Right cardiac atrium (tissue), 5 donors: ENCODE measurements at places on chromosomes 1 and 21.

GRCh38 chr1:226149806-226150205, 36.7 kb downstream of the ACBD3 start:
- no peak for DNase-seq

GRCh38 chr1:172719694-172720138, 60.8 kb downstream of the FASLG start:
- DNase-seq, result no peak

DNA sequence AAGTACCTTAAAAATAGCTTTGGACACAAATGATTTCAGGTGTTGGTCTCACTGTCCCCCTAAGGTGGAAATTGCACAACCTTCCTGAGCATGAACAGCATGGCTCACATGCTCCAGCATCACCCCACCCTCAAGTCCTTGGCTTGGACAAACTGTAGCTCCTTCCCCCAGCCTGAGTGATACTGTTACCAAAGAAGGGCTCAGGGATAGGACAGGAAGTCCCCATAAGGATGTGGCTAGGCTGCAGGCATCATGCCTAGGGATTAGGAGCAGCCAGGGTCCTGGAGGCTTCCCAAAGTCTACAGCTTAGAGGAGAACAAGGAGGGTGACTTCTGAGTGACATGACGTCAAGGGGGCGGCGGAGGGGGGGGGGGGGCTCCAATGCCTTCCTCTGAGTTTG, 10.1 kb downstream of the FAM78B start:
- DNase-seq, result no peak

- DNase-seq, result peak; percentile 85
These were observed 467 bp downstream of the THRAP3 start for GRCh38 chr1:36224537-36225282.

- DNase-seq, result no peak
These were observed 3.8 kb upstream of the SLAMF9 start for GRCh38 chr1:159957824-159958268.

GRCh38 chr1:6207921-6208320, 2.0 kb downstream of the RNF207 start:
- no peak for DNase-seq

DNA sequence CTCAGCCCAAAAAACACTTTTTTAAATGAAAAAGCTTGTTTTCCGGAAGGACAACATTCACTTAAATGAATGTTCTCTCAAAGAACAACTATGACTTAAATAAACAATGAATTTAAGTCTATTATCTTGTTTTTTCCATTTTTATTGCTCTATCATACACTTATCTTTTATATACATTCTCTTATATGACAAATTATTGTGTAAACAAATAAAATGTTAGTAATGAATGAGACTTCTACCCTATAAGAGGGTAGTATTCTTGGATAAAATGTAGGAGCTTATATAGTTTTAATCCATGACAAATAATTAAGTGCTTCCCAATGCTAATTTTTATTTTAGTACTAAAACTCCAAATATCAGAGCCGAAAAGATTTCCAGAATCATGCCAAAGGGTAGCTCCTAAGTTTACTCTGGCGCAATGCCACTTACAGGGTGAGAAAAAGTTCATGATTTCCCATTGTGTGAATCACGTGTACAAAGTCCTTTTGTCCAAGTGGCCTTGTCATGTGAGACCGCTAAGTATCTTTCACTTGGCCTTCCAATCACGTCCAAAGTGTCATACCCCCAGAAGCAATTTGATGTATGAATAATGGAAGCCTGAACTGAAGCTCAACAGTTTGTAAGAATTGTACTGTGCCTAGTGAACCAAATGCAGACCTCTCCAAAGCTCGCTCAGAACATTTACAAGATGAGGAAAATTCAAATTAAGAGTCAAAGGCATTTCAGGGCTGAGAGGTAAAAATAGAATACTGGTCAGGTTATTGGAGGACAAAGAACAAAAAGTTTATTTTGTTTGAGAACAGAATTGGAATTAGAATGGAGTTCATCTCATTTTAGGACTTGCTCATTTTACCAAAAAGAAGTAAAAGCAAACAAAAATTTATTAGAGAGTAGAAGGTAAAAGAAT, 56.6 kb upstream of the C1orf21 start:
- no peak for DNase-seq

- peak; percentile 40 for DNase-seq
These were observed 44.4 kb downstream of the RAP1GAP start for GRCh38 chr1:21624571-21625389.

DNA sequence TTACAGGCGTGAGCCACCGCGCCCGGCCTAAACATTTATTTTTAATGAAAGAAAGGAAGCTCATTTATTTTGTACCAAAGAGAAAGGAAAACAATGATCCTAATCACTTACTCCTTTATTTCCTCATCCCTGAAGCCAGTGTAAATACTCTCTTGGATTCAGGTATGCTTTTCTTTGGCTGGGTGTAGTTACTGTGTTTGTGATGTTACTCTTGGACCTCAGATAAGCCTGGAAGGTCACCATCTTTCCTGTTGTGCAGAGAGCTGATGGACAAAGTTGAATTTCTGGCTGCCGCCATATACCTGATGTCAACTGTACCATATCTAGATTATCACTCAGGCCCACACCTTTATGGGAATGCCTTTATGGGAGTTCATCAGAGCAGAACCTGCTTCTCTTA, 35.4 kb upstream of the FOXE3 start:
- DNase-seq, result no peak

DNA sequence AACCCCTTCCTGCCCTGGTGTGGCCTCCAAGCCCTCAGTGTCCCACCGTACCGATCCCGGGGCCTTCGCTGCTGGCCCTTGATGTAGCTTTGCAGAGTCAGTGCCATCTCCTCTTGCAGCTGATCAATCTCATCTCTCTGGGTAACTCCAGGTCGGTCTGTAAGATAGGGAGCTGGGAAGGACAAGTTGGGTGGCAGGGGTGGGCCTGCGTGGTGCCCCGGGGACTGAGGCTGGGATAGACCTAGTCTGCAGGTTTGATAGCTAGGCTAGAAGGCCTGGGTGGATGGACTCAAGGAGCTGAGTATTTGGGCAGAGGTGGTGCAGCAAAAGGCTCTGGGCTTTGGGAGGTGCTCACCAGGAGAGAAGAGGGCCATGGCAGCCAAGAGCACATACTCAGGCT, 4.9 kb downstream of the TOMM40L start:
- DNase-seq, result no peak

GRCh38 chr1:31834501-31834900, 18.7 kb upstream of the SPOCD1 start:
- DNase-seq, result no peak

DNA sequence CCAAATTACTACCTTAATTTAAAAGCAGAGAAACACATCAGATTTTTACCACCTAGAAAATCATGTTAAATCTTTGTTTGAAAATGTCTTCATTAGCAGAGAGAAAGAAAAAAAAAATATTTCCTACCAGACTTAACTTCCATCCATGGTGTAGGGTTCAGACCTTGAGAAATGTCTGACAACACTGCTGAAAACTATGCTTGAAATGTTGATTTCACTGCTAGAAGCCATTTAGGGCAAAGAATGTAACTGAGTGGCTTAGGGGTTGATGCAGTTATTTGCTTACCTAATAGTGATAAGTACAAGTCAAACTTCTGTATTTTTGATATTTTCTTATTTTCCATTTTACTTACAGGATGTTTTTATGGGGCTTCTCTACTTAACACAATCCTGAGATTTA, 495.6 kb upstream of the NEGR1 start:
- DNase-seq, result no peak
